EH (cell line): ENCODE measurements at places on chromosomes 4 and X.

DNA sequence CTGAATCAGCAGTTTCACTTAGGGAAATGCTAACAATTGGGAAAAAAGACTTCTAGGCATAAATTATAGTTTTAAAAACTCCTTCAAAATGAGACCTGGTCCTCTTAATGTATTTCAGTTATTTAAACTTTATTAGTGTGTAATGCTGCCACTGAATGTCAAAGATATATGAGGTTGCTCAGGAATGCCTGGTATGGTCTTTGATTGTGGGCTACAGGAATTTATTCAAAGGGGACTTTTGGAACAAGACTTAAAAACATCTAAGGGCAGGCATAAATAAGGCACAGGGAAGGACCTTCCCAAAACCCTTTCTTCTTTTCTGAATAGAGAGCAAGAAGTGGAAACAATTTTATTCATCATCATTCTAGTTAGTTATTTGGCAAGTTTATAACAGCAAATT lies 439.1 kb downstream of the TLL1 start:
- peak; percentile 54 for DNase-seq

DNA sequence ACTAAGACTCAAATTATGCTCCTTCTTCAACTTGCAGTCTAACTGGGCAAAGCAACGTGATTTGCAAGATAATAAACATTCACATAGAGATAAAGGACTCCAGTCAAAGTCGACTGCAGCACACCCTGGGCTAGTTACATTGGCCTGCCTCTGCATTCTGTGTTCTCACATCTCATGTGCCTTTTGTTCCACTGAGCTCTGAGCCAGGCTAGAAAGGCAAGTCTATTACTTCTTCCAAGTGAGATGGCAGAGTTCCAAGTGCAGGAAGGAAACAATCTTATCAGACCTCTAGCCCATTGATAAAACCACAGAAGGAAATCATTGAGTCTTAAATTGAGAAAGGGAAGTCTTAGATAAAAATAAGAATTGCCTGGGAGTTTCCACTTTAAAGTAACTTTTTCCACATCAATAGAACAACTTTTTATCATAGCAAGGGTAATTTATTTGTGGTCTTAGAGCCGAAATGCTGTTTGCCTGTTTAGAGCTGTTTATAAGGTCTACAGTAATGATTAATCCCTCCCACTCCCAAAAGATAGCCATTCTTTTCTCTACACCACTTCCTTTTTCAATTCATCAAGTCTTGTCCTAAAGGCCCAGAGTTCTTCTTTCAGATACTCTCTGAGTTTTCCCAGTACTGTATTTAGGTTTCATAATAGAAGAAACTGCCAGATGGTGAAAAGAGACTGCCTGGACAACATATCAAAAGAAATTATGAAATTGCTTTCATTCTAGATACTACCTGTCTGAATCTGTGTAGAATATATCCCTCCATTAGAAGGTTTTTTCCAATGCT lies 200.2 kb downstream of the GUCY2F start:
- DNase-seq, result no peak

DNA sequence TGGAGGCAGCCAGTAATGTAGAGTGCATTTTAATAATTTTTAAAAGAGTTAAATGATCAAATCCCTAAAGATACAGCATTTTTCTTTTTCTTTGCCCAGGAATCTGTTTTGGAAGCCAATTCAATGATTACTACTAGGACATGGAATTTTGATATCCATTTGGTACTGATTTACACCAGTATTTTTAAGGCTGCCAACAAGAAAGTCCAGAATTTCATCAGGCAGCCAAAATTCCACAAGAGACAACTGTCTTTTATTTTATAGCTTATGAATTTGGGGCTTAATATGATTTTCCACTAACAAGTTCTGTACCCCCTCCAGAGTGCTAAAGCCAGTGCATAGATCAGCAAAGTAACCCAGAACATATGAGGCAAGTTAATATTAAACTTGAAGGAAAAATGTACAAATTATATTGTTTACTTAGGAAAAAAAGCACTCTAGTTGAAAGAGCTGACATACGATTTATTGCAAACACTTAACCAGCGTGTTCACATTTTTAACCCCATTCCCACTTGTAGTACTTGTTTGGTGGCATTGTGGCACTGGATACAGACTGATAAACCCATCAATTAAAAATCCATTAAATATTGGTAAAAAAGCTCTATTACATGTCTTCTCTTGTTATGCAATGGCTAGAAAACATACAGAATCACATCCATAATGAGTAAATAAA lies 259.7 kb downstream of the DCHS2 start:
- no peak for DNase-seq

DNA sequence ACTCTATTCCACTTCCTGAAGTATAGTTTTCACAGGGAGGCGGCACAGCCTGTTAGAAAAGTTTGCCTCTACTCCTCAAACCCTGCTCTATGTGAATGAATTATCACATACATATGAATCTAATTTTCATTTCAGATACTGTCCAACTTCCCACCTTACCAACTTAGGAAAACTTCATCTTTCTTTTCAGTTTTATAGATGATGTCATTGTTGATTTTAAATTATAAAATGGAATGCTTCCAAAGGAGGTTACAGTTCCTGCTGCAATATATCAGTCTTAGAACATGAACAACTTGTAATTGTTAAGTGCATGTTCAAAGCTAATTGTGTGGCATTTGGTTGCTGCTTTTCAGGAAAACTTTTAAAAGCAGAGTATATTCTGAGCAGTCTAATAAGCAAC lies 92.4 kb downstream of the NEUROG2 start:
- DNase-seq, result peak; percentile 33

GRCh38 chr4:4913147-4913561 lies 53.7 kb downstream of the MSX1 start:
- no peak for DNase-seq

GRCh38 chr4:88674565-88674964 lies 23.1 kb downstream of the NAP1L5 start:
- peak; percentile 35 for DNase-seq

- DNase-seq, result no peak
Measured at GRCh38 chr4:156619154-156619934, 352.3 kb downstream of the PDGFC start.

DNA sequence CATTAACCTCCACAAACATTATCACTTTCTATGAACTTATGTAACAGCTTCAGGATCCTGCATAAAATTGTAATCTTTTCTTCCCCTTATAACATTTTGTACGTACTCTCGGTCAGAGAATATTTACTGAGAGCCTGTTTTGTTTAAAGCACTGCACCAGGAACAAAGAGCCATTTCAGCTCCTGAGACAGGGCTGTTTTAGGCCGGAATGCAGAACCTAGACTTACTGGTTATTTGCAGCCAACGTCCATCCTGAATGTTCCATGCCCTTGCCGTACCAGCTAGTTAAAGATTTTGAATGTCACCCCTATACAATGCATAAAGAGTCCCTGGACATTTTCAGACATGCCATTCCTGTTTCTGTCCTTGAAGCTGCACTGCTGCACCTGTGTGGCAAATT lies 248.8 kb downstream of the PCDH7 start:
- no peak for DNase-seq

GRCh38 chr4:572594-572993 lies 3.5 kb downstream of the TMEM271 start:
- DNase-seq, result no peak

GRCh38 chr4:65535113-65535512 lies 135.2 kb downstream of the EPHA5 start:
- DNase-seq, result no peak

GRCh38 chr4:179662522-179662921 lies 2220.3 kb upstream of the AGA start:
- DNase-seq, result no peak

- DNase-seq, result no peak
Measured at GRCh38 chr4:151100531-151100930, 1.1 kb downstream of the RPS3A start.

GRCh38 chr4:169096221-169096620 lies 86.2 kb upstream of the CBR4 start:
- peak; percentile 39 for DNase-seq

GRCh38 chr4:23884741-23885140 lies 5.1 kb downstream of the PPARGC1A start:
- peak; percentile 35 for DNase-seq

DNA sequence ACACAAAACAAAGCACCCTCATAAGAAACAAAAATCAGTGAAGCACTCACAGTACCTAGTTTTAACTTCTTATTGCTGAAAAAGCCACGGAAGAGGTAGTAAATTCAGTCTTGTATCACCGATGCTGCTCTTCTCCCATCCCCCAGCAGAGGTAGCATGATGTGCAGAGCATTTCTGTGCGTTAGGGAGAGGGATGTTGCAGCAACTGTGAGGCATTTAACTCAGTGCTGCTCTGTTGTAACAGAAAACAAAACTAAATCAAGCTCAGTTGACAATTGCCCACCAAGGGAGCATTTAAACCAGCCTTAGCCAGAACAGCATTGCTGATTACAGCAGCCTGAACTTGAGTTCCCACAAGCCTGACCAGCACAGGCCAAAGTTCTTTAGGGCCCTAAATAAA lies 1279.7 kb upstream of the ADGRL3 start:
- no peak for DNase-seq

GRCh38 chrX:103250977-103251376 lies 4.0 kb downstream of the TCEAL8 start:
- no peak for DNase-seq

DNA sequence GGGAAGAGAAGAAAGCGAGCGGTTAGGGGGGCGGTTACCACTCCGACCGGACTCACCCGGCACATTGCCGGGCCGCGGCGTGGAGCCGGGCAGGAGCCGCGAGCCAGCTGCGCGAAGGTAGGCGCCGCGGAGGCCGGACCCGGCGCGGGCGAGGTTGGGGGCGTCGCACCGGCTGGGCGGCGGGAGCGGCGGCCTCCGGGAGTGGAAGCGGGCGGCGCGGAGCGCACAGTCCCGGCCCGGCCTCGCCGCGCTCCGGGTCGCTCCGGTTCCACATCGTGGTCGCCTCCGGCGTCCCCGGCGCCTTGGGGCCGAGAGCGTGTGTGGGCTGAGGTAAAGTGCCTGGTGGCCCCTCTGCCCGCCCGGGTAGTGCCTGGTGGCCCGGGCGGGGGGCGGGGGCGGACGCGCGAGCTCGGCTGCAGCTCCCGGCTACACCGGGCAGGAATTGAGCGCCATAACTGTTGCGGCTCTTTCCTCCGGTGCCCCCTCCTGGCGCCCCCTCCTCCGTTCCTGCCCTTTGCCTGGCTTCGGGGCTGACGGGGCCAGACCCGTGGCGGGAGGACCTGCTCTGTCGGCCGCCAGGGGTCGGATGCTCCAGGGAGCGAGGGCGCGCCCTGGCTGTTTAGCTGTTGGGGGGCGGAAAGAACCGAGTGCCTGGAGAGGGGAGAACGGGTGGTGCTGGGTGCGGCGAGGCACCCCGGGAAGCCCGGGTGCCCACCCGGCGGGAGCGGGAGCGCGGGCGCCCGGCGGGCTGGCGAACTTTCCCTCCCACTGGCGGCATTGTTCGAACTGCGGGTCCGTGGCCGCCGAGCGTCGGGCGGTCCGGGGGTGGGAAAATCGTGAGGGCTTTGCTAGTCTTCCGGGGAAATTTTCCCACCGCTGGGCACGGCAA lies 626 bp downstream of the JADE3 start:
- DNase-seq, result peak; percentile 58

DNA sequence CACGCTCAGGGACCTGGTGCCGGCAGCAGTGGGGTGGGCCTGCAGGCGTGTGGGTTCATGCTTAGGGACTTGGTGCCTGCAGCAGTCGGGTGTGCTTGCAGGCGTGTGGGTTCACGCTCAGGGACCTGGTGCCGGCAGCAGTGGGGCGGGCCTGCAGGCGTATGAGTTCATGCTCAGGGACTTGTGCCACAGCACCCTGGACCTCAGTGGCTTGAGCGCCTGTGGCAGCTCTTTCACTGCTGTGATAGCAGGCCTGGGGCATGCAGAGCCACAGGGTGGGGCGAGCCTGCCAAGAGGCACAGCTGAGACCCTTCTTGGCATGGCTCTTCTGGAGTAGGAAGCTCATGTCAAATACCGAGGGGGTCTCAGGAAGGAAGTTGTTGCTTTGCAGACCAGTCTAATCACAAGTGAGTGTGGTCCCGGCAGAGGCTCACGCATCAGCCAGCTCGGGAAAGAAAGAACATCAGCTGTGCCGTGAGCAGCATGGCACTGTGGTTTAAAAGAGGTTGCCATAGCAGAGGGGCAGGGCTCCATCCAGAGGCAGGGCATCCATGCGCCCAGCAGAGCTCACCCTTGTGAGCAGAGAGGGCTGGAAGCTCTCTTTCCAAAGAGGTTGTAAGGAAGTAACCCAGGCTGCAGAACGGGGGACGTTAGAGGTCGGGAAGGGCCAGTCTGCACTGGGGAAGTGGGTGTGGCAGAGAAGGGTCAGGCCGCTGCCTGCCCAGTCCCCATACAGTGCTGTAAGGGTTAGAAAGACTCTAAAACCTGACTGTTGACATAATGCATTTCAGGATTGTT lies 21.1 kb downstream of the PIGG start:
- no peak for DNase-seq

- no peak for DNase-seq
Measured at GRCh38 chrX:11976663-11977062, 161.6 kb upstream of the FRMPD4 start.

DNA sequence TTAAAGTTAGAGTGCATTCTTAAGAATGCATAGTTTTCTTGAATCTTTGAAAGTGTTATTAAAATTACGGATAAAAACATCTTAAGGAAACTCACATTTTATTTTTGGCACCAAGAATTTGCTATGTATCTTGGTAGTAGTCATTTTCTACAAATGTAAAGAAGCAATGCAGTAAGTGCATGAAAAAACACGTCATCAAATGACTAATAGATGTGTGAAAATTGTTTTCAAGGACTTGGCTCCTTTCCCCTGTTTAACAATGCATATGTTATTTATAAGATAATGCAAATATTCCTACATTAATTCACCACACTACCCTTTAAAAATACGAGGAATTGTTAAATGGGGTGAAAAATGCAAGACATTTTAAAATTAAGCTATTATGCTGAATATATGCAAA lies 461.2 kb upstream of the PCDH7 start:
- DNase-seq, result no peak

- peak; percentile 80 for DNase-seq
Measured at GRCh38 chr4:102760645-102761295, at the start of gene MANBA. Gene MANBA (minus strand): TSS chr4:102760968. CDS start chr4:102760894, 74 bp downstream.
